ENCODE measurements at places on chromosomes 6 and 20. TPM values are rescaled to one million over a fixed set of nuclear protein-coding genes. Genes with fewer than 3 reads are reported as not detected.

DEF6 gene
- 5.5 TPM for total RNA-seq

PAQR8 gene
- total RNA-seq: 8.7 TPM

PLAGL2 gene
- 4.3 TPM for total RNA-seq

FAM229B gene
- 20.0 TPM for total RNA-seq

CLPSL1 gene
- not detected for total RNA-seq

EIF6 gene
- total RNA-seq: 77.3 TPM

MICAL1 gene
- total RNA-seq: 14.1 TPM

DNA sequence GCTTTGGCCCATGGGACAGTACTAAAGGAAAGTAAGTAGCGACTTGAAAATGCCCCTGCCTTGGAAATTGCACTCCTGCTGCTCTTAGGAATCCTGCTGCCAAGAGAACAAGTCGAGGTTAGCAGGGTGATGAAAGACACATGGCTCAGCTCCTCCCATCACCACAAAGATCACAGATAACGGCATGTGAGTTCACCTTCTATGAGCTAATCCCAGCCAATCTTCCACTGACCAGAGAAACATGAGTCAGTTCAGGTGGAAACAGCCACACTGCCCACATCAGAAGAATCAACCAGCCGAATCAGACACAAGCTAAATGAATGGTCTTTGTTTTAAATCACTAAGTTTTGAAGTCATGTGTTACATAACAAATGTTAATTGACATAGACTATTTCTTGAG lies 106.3 kb downstream of the PRKN start:
- no peak overlapping the region for H3K4me3 ChIP-seq
- DNase-seq: peak; percentile 45
- H3K4me1 ChIP-seq: peaks cover 23% of the 10 kb centered on the region

GRCh38 chr6:3607171-3607570 lies 144.3 kb downstream of the PXDC1 start:
- H3K27me3 ChIP-seq: no peaks in the 10 kb centered on the region
- H3K36me3 ChIP-seq: no peaks in the 10 kb centered on the region
- H3K4me1 ChIP-seq: no peaks in the 10 kb centered on the region
- no peak overlapping the region for H3K27ac ChIP-seq

- H3K4me1 ChIP-seq: no peaks in the 10 kb centered on the region
- no peaks in the 10 kb centered on the region for H3K36me3 ChIP-seq
- DNase-seq: no peak
- no peak overlapping the region for H3K27ac ChIP-seq
Observed at GRCh38 chr6:103284835-103285234, 1574.9 kb downstream of the HACE1 start.

DNA sequence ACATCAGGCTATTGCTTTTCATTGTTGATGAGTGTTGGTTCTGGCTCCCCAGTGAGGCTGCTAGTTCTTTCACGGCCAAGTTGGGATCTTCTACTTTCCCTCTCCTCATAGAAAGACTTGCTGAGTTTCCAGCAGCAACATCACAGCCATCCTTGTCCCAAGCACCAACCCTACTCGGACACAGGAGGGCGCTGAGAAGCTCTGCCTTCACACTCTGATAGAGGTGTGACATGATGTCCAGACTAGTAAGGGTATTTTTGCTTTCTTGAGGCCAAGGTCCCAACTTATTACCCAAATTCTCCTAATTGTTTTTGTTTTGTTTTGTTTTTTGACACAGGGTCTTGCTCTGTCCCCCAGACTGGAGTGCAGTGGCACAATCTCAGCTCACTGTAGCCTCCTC lies 3.0 kb upstream of the GCM1 start:
- no peaks in the 10 kb centered on the region for H3K4me1 ChIP-seq
- no peaks in the 10 kb centered on the region for H3K27me3 ChIP-seq
- H3K4me3 ChIP-seq: no peak overlapping the region
- no peak overlapping the region for H3K27ac ChIP-seq
- no peaks in the 10 kb centered on the region for H3K36me3 ChIP-seq
- no peak for DNase-seq

DNA sequence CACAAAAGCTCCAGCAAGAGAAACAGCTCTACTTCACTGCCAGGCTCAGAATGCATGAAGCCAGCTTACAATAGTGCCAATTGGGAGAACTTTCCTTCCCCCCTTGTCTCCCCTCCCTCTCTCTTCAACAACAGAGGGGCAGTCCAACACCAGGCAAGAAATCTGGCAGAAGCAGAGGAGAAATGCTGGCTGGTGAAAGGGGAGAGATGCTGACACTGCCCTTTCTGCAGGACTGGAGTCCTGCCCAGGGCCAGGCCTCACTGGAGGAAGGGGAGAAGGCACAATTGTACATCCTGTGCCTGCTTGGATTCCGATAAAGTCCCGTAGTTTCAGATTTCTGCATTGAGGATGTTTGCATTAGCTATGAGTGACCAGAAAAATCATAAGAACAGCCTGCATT lies 148.6 kb downstream of the LRRC1 start:
- no peaks in the 10 kb centered on the region for H3K27me3 ChIP-seq
- no peak overlapping the region for H3K4me3 ChIP-seq
- no peak for DNase-seq
- H3K27ac ChIP-seq: no peak overlapping the region
- no peaks in the 10 kb centered on the region for H3K36me3 ChIP-seq
- no peaks in the 10 kb centered on the region for H3K4me1 ChIP-seq

GRCh38 chr6:32406857-32407256 lies at the start of gene BTNL2:
Gene BTNL2, minus strand, starts transcription at chr6:32407181. Its CDS starts 58 bp downstream, at chr6:32407123.
- no peak within 1 kb of the TSS for H3K4me3 ChIP-seq
- H3K4me1 ChIP-seq: no peaks in the 10 kb centered on the region
- H3K27me3 ChIP-seq: peaks cover 21% of the 10 kb centered on the region
- DNase-seq: no peak
- H3K36me3 ChIP-seq: no peaks in the 10 kb centered on the region
- H3K27ac ChIP-seq: no peak within 1 kb of the TSS

DNA sequence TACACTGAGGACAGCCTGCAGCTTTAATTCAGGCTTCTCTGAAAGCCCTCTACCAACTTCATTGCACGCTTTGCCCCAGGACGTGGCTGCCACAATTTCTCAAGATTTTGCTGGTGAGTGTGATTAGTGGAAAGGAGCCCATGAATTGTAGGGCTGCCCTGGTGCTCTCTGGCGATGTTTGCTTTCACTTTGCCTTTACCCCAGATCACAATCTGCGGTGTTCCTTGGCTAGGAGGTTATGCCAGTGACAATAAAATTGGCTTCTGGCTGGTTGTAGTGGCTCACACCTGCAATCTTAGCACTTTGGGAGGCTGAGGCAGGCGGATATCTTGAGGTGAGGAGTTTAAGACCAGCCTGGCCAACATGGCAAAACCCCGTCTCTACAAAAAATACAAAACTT lies 139.3 kb downstream of the FOXC1 start:
- H3K27ac ChIP-seq: no peak overlapping the region
- H3K4me1 ChIP-seq: no peaks in the 10 kb centered on the region
- no peaks in the 10 kb centered on the region for H3K27me3 ChIP-seq
- H3K4me3 ChIP-seq: no peak overlapping the region

DNA sequence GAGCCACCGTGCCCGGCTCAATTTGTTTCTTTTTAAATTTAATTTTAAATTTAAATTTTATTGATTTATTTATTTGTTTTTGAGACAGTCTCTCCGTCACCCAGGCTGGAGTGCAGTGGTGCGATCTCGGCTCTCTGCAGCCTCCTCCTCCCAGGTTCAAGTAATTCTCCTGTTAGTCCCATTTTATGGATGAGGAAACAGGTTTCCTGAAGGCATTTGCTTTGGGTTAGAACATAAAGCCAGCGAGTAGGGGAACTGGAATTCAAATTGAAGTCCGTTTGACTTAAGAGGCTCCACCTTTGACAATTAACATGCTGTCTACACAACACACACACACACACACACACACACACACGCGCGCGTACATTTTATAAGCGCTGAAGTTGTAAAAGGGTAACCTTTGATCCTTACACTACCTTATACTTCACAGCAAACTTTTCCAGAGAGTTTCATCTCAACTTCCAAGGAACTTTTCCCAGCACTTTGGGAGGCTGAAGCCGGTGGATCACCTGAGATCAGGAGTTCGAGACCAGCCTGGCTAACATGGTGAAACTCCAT lies 232.0 kb downstream of the BCAS1 start:
- no peak overlapping the region for H3K27ac ChIP-seq
- no peak overlapping the region for H3K4me3 ChIP-seq
- H3K27me3 ChIP-seq: no peaks in the 10 kb centered on the region
- H3K4me1 ChIP-seq: no peaks in the 10 kb centered on the region
- H3K36me3 ChIP-seq: no peaks in the 10 kb centered on the region

- no peak overlapping the region for H3K27ac ChIP-seq
- H3K27me3 ChIP-seq: no peaks in the 10 kb centered on the region
- H3K4me1 ChIP-seq: no peaks in the 10 kb centered on the region
- H3K4me3 ChIP-seq: no peak overlapping the region
- DNase-seq: no peak
- no peaks in the 10 kb centered on the region for H3K36me3 ChIP-seq
Observed at GRCh38 chr6:34917626-34918285, 28.7 kb downstream of the ANKS1A start.

- H3K4me3 ChIP-seq: no peak overlapping the region
- no peak overlapping the region for H3K27ac ChIP-seq
- H3K27me3 ChIP-seq: peaks cover 2% of the 10 kb centered on the region
- no peaks in the 10 kb centered on the region for H3K36me3 ChIP-seq
- H3K4me1 ChIP-seq: no peaks in the 10 kb centered on the region
- no peak for DNase-seq
Observed at GRCh38 chr6:41531591-41532582, 14.3 kb upstream of the FOXP4 start.

DNA sequence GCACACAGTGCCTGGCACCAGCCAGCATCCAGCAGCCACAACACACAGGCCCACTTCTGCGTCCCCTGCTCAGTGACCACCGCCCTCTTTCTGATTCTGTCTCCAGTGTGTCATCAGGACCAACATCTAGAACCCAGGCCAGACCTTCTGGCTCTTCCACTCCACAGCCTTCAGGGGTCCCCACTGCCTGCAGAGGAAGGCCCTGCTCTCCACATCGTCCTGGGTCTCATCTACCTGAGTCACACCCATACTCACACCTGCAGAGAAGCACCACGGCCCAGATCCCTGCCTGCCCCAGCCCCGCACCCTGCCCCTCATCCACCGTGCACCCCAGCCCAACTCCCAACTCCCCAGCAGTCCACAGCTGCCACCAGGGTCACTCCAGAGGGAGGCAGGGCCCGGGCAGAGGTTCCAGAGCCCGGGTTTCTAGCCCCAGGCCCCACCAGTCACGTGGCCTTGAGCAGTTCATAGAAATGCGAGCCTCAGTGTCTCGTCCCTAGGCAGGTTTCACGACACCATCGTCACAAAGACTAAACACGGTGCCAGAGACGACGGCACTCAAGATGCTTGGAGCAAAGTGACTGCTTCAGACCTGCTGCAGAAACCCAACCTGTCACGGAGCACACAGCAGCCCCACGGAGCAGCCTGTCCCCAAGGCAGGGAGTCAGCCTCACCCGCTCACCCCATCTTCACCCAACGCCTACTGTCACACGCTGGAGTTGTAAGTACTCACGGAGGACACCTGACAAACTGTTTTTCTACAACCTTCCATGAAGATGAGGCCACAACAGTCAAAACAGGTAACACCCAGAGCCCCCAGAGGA lies 16.1 kb downstream of the TAF4 start:
- no peak for DNase-seq
- H3K27me3 ChIP-seq: no peaks in the 10 kb centered on the region
- no peak overlapping the region for H3K4me3 ChIP-seq
- peaks cover 4% of the 10 kb centered on the region for H3K4me1 ChIP-seq

DNA sequence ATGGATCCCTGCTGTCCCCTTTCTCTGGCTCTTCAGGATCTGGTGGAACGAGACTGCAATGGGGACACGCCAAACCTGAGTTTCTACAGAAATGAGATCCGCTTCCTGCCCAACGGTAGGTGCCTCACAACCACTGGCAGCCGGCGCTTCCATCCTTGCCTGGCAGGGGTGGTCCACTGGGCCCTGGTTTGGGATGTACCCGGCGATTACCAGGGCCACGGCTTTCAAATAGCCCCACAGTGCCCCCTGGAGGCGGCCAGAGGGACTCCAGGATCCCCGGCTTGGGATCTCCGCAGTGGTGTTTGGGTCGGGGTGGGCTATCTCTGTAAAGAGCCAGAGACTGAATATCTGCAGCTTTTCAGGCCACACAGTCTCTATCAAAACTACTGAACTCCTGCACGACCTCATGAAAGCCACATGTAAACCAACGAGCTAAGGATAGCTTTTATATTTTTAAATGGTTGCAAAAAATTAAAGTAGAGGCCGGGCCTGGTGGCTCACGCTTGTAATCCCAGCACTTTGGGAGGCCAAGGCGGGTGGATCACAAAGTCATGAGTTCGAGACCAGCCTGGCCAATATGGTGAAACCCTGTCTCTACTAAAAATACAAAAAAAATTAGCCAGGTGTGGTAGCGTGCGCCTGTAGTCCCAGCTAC lies 3.7 kb downstream of the OGFR start:
- H3K36me3 ChIP-seq: peaks cover 53% of the 10 kb centered on the region
- no peak overlapping the region for H3K27ac ChIP-seq
- no peaks in the 10 kb centered on the region for H3K27me3 ChIP-seq
- peak; percentile 62 for DNase-seq
- H3K4me1 ChIP-seq: peaks cover 12% of the 10 kb centered on the region

GRCh38 chr20:9403448-9403847 lies 110.9 kb upstream of the LAMP5 start:
- H3K4me3 ChIP-seq: no peak overlapping the region
- H3K27ac ChIP-seq: no peak overlapping the region
- no peak for DNase-seq
- H3K27me3 ChIP-seq: no peaks in the 10 kb centered on the region
- H3K36me3 ChIP-seq: no peaks in the 10 kb centered on the region

DNA sequence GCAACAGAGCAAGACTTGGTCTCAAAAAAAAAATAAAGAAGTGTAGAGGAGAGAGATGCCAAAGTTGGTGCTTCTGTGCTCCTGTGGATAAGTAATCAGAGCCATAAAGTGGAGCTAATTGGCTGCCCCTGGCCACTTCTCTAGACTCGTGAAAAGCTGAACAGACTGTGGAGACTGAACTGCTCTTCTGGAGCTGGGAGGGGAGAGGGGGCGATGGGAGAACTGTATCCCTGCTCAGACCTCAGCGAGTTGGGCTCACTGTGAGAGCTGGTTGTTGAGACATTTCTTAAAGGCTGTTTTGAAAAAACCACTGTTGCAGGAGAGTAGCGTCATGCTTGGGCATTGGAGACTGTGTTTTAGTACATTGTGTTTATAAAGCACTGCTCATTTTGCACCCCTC lies 125.7 kb downstream of the TCP11 start:
- H3K27ac ChIP-seq: peak overlapping the region; percentile 80
- H3K36me3 ChIP-seq: peaks cover 10% of the 10 kb centered on the region
- H3K27me3 ChIP-seq: no peaks in the 10 kb centered on the region
- DNase-seq: no peak

GRCh38 chr6:81487489-81487888 lies 265.0 kb downstream of the TENT5A start:
- H3K27ac ChIP-seq: no peak overlapping the region
- H3K4me3 ChIP-seq: no peak overlapping the region
- no peaks in the 10 kb centered on the region for H3K27me3 ChIP-seq

DNA sequence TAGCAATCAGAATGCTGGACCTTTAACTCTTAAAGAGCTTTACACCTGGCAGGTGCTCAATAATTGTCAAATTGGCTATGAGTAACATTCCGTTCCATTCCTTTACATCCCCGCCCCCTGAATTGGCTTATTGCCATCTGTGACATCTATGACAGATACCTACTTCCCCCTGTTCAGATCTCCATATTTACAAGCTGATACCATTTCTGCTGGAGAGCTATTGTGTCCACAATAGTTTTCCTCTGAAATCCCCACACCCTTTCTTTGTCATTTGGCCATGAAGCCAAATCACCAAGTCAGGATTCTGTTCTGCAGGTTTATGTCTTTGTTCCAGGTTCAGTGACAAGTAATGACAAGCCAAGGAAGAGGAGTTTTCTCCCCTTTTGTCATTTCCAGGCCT lies 3.2 kb downstream of the CDH26 start:
- DNase-seq: no peak
- no peak overlapping the region for H3K27ac ChIP-seq
- H3K27me3 ChIP-seq: no peaks in the 10 kb centered on the region
- H3K4me3 ChIP-seq: no peak overlapping the region

All from adrenal gland (tissue), 19 donors.